Activated effector memory CD4-positive, alpha-beta T cell treated with anti-CD3 and anti-CD28 coated beads, Interleukin-2, amount 50 U/mL, for 16 hours (primary cell): ENCODE measurements at places on chromosomes 6 and 20.
A peak's percentile ranks its signal among the peaks of the same experiment; 100 is the strongest.

GRCh38 chr6:1552296-1552761 is 57.4 kb upstream of the FOXC1 start:
- no peak for DNase-seq

DNA sequence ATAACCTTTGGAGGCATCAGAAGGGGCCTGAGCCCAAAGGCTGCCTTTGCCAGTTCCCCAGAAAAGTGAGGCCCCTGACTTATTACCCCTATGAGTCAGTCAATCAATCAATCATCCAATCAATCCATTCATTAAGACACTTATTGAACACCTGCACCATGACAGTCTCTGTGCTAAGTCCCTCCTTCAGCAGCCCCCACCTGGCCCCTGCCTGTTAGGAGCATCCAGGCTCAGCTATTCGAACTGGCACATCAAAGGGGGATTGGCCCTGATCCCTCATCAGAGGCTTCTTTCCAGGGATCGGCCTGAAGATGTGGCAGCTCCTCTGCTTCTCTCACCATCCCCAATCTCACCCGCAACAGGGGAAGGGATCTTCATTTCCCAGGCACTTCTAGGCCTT is 27.7 kb upstream of the VEGFA start:
- DNase-seq = peak; percentile 39

GRCh38 chr20:9516234-9516871 is 2.0 kb downstream of the LAMP5 start:
- no peak for DNase-seq

DNA sequence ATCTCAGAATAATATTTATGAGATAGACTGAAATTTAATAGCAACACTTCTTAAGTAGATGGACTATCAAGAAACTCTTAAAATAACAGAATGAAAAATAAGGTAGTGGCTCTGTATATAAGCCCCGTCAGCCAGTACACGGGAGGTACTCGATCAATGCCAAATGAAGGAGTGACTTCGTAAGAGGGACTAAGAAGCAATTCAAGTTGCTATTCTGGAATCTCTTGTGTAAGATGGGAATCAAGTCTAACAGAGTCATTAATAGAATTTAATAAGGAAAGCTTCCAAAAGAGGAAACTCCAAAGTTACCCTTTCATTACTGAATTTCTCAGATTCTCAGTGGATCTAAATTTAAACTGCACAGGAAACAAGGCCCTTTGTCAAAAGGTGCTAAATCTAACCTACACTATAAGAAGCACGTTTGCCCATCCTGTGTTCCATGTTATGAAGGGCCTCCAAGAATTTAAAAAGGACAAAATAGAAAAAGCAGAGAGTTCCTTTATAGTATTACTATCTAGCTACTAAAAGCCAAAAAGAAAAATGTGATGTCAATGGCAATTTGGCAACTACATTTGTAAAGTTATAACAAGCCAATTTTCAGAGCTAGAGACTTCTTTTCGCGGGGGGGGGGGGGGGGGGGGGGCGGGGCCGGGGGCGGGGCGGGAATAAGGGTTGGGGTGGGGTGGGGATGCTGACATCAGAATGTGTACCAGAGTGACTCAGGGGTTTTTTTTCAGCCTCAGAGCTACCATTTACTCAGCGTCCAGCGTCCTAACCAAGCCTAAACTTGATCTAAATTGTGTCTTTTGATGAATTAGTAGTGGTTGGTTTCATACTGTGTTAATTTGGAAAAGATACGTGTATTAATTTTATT is 200.6 kb downstream of the GMPR start:
- DNase-seq = no peak

GRCh38 chr20:40019510-40019909 is 669.5 kb downstream of the MAFB start:
- no peak for DNase-seq

GRCh38 chr6:62466607-62467006 is 180.6 kb upstream of the KHDRBS2 start:
- DNase-seq = no peak

- DNase-seq = no peak
Observed at GRCh38 chr6:81455641-81456040, 296.8 kb downstream of the TENT5A start.

DNA sequence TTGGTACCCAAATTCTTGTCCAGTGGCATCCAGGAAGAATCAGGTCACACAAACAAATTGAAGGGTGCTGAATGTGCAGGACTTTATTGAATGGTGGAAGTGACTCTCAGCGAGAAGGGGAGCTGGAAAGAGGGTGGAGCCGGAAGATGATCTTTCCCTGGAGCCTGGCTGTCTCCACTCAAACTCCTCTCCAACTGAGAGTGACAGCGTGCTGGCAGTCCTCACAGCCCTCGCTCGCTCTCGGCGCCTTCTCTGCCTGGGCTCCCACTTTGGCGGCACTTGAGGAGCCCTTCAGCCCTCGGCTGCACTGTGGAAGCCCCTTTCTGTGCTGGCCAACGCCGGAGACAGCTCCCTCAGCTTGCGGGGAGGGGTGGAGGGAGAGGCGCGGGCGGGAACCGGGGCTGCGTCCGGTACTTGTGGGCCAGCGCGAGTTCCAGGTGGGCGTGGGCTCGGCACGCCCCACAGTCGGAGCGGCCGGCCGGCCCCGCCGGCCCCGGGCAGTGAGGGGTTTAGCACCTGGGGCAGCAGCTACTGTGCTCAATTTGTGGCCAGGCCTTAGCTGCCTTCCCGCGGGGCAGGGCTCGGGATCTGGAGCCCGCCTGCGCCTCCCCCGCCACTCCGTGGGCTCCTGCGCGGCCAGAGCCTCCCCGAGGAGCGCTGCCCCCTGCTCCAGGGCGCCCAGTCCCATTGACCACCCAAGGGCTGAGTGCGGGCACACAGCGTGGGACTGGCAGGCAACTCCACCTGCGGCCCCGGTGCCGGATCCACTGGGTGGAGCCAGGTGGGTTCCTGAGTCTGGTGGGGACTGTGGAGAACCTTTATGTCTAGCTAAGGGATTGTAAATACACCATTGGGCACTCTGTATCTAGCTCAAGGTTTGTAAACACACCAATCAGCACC is 26.7 kb upstream of the MBOAT1 start:
- no peak for DNase-seq

- no peak for DNase-seq
Observed at GRCh38 chr6:43089874-43090558, 13.9 kb downstream of the PTK7 start.

DNA sequence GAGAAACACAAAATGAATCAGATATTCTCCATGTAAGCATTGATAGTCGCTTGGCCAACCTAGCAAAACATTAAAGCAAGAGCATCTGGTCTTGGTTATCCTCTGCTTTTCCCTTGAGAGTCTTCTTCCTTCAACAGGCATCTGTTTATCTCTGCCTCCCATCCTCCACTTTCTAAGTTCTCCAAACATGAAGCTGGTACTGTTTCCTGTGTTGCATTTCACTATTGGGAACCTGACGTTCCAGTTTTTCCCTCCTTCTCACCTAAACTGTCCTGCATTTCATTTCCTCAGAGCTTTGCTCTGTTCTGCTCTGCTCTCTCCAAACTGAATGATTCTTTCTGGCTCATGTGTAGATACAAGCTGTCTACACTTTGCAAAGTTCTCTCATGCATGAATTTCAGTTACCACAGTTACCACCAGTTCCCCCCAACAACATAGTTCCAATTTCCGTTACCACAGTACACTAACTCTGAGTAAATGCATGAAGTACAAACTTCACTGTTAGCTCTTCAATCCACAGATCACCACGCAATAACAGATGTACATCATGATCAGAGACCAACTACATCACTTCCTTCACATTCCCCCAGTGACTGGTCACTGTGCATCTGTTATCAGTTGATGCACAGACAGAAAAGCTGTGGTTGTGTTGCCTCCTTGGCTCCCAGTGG is 86.7 kb upstream of the F13A1 start:
- no peak for DNase-seq

DNA sequence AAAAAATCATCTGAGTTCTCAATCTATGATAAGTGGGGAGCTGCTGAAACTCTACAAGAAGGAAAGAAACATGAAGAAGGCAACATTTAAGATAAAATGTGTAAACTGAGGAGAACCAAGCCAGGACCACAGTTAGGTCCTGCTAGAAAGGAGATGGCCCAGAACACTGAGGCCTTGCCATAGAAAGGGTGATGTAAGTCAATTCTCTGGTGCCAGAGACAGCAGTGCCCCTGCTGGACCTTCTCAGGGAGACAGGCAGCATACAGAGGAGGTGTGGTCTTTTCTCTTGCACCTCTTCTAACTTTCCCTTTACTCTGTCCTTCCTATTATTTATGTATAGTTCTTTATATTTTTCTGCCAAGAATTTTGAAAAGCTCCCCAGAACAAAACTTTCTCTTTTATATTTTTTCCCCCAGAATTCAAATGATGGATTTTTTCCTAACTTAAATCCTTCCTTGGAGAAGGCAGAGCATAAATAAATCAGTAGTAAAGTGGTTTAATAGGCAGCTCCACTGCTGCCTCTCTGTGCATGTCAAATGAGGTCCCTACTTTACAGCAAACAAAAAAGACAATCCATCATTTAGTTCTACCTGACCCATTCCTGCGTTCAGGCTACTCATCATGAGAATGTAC is 9.0 kb downstream of the UQCC2 start:
- no peak for DNase-seq

DNA sequence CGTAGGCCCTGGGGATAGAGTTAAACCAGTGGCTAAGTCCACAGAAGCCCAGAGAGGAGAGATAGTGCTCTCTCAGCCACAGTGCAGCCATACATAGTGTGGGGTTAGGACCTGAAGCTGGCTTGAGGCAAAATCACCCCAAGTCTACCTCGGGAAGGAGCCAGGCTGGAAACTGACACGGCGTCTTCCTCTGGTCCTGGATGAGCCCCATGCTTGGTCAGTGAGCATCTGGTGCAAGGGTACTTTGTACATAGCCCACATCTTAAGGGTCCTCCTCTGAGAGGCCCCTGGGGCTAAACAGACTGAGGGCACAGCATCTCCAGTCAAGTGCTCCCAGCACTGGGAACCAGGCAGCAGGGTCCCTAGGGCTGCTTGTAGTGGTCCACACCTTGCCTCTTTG is 45.6 kb downstream of the CDH26 start:
- DNase-seq = no peak

DNA sequence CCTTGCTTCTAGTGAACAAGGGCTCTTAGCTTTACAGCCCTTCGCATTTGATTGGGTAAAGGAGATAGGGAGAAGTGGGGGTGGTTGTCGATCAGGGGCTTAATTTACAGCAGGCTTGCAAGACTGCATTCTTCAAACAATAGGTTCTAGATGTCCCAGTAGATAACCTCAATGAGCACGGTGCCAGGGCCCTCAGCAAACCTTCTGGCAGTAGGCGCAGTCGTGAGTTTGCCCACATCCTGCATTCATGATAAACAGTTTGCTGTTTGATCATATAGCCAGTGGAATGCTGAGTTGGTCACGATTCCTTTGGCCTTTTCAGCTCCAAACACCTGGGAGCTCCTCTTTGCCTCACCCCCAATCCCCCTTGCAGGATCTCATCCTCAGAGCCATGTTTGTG is 27.5 kb downstream of the SUN5 start:
- no peak for DNase-seq

DNA sequence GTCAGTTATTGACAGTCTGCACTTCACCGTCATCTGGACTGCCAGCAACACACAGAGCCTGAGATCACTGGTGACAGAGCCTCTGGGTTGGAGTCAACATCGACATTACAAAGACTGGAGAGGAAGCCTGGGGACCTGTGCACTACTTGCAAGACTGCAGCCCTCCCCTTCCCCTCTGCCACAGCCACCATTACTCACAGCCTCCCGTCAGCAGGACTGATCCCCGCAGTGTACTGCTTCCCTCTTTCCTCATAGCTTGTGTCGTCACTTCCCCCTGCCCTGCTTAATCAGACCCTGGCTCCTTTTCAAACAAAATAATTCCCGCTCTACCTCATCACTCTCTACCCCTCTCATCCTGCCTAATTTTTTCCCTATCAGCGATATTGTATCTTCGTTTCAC is 235.5 kb upstream of the KCNQ5 start:
- no peak for DNase-seq

DNA sequence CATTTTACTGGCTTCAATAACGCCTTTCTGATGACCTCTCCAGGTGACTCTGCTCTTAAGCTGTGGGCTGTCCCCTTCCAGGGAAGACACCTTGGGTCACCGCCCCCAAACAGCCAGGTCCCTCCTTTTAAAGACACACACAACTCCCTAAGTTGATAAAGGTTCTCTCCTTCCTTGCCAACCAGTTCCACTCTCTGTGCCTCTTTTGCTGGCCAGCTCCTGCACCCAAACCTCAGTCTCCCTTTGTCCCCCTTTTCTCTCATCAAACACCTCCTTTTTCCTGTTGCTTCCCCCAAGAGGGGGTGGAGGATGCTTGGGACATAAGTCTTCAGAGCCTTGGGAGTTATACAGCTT is 1.0 kb downstream of the NCOA6 start:
- peak; percentile 91 for DNase-seq

GRCh38 chr6:16783509-16783908 is 22.2 kb upstream of the ATXN1 start:
- DNase-seq = no peak

DNA sequence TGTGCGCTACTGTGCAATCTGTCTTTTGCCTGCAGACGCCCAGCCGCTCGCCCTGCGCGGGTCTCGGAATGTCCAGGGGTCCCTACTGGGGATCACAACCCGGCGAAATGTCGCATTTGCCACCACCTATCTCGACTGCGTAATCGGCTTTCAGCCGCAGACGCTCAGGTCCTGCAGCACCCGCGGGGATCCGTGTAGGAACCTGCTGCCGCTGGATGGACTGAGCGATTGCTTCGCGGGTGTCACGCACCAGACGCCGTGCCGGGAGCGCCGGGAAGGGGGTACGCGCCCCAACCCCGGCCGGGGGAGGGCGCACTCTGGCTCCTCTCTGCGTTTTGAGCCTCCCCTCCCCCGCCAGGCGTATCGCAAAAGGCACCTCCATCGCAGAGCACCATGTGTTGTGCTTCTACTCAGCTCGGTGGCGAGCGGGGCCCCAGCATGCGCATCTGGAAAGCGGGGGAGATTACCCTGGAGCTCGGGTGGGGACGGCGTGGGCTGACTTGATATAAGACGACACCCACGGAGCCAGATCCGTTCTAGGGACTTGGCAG is 747 bp upstream of the PTPRA start:
- peak; percentile 91 for DNase-seq
